ENCODE measurements at places on chromosomes 16 and 17.

GRCh38 chr17:50575581-50576210 lies 15.2 kb downstream of the CACNA1G start:
- no peak for DNase-seq

- peak; percentile 96 for DNase-seq
Measured at GRCh38 chr17:48388955-48389743, 40.9 kb downstream of the SKAP1 start.

DNA sequence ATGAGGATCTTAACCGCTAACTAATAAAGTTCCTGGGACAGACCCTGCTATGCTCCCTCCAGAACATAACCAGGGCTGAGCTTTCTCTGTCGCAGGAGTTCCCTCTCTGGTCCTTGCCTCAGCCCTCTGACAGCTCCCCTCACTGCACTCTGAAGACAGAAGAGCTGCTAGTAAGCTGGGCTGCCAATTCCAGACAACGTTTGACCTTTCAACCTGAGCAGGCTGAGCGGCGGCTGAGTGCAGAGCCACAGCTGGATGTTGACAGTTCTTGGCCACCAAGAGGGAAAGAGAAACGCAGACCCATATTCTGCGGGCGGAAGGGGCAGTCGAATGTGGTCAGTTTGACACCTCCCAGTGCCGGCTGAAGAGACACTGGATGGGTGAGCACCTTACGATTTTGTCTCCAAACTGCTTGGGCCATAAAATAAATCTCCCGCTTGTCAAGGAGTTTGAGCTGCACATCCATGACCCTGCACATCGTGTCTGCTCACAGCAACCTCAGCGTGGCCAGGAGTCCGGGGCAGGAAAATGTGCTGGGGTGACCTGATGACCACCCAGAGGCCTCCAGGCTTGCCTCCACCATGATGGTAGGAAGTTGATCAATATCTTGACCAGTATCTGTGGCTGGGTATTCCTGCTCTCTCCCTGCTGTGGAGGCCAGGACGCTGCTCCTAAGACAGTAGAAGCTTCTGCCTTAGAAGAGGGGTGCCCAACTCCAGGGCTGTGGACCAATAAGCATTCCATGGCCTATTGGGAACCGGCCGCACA lies 209.2 kb downstream of the PARN start:
- DNase-seq: no peak

- no peak for DNase-seq
Measured at GRCh38 chr17:78401246-78401645, 22.8 kb downstream of the PGS1 start.

- DNase-seq: no peak
Measured at GRCh38 chr16:53219795-53220454, 165.1 kb downstream of the CHD9 start.

DNA sequence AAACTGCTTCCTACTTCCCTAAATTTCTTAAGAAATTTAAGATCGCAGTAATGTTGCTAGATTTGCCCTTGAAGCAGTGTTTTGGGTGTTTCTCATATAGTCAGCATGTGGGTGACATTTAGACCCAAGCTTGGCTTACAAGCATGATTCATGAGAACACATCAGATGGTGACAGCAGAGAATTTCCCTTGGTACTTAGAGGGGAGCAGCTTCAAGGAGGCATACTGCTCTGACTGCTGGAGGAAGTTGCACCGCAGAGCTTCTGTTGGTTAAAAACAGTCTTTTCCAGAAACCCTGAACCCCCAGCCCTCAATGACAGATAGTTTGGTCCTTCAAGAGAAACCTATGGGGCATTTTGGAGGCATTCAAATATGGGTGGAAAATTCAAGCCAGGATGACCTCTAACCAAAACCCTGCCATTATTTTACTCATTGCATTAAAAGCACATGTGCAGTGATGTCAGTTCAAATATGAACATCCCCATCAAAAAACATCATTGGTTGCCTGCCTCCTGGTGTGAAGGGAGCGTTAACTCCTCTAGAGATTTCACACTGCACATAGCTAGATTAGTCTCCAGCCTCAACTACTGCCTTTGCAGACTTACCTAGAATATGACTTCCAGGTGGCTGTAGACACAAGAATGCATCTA lies 201.5 kb upstream of the CACNG5 start:
- no peak for DNase-seq

DNA sequence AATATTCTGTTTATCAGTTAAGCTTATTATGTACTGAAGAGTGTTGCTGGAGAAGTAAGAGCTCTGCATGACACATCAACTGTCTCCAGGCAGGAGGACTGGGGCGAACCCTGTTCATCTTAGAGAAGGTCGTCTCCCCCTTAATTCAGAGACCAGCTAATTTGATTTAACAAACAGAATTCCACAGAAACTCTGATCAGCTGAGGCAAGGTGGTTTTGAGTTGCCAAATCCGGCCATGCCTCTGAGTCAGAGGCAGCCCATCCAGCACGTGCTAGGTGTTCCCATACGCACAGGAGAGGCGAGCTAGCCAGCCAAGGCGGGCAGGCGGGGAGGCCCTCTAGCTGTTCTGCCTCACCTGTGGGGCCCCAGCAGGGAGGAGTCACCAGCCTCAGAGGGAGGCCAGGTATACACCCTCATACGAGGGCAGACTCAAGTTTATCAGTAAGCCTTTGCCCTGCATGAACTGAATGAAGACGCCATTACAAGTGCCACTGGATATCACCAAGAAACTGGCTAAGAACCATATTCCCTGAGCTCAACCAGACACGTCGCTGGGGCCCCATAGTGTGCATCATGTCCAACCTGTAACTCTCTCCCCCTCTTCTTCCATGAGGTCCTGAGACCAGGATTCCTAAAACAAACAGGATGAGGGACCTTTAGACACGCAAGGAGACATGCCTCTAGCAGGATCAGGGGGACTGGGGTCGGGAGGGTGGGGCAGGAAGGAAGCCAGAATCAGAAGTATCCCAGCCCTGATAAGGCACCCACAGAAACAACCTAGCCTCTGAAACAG lies 25.7 kb downstream of the STAT5A start:
- no peak for DNase-seq

DNA sequence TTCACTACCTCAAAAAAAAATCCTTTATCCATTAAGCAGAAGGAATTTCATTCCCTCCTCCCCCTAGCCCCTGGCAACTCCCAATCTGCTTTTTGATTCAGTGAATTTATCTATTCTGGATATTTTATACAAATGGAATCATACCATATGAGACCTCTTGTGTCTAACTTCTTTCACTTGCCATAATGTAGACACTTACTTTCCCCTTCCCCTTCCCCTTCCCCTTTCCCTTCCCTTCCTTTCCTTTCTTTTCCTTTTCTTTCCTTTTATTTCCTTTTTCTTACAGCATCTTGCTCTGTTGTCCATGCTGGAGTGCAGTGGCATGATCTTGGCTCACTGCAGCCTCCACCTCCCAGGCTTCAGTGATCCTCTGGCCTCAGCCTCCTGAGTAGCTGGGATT lies 50.5 kb downstream of the PSMD12 start:
- DNase-seq: no peak

- DNase-seq: no peak
Measured at GRCh38 chr17:78281249-78281845, 49.9 kb downstream of the TMEM235 start.

DNA sequence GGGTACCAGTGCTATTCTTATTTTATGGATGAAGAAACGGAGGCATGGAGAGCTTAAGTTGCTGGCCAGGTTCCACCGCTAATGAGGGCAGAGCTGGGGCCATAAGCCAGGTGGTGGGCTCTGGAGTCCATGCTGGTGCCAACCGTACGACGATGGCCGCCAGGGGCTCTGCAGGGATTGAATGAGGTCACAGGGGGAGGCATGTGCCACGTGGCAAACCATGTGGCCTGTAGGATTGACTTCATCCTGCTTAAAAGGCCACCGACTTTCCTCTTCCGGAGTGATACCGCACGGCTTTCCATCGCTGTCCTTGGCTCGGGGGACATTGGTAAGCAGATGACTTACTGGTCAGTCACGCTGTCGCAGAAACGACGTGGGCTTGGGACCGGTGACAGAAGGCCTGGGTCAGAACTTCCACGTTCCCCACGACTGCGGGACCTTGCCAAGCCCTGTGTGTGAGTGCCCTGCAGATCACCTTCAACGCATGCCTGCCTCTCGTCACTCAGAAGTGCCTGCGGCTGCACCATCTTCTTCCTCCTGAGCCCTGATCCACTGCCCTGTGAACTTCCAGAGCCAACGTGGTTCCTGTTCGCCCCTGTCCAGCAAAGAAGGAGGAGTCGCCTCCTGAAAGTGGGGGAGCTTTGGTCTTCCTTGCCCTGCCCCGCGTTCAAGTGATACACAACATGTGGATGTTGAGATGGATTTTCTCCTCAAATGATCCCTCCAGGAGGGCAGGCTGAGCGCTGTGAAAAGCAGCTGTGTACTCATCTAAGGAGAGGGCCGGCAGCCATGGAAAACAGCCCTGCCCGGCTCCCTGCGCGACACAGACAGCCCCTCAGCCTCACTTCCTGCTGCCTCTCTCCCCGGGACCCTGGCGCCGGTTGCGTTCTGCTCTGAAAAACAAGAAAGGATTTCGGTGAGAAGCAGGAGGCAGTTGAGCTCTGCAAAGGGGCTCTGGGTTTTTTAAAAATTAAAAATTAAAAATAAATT lies 176.7 kb downstream of the C16orf95 start:
- DNase-seq: no peak

DNA sequence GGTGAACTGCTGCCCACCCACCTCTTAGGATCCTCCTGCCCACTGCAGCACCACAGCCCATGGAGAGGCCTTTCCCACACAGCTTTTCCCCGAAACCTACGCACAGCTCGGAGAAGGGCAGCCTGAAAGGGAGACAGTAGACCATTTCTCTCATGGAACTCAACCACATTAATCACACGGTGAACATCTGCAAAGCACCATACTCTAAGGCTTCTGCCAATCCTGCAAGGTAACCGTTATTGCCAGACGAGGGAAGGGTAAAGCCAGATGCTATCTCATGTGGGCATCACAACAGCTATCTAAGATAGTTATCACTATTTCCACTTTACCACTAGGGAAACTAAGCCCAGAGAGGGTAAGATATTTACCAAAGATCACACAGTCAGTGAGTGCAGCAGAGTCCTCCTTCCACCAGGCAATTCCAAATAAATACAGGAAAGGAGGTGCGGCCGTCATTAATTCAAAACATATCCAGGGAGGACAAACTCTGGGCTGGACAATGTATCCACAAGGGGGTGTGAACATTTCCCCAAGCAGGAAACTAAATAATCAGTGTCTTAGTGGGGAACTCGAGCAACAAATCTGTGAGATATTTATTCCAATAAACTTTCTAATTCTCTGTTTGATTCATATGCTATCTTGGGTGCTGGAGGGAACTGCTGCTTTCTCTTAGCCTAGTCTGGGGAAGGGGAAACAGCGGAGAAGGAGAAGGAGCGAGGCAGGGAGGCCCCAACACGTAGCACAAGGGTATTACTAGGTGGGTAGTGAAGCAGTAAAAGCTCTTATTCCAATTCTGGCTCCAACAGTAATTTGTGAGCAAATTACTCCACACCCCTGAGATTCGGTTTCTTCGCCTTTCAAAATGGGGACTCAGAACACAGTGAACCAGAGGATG lies 723 bp downstream of the TMEM186 start:
- no peak for DNase-seq

DNA sequence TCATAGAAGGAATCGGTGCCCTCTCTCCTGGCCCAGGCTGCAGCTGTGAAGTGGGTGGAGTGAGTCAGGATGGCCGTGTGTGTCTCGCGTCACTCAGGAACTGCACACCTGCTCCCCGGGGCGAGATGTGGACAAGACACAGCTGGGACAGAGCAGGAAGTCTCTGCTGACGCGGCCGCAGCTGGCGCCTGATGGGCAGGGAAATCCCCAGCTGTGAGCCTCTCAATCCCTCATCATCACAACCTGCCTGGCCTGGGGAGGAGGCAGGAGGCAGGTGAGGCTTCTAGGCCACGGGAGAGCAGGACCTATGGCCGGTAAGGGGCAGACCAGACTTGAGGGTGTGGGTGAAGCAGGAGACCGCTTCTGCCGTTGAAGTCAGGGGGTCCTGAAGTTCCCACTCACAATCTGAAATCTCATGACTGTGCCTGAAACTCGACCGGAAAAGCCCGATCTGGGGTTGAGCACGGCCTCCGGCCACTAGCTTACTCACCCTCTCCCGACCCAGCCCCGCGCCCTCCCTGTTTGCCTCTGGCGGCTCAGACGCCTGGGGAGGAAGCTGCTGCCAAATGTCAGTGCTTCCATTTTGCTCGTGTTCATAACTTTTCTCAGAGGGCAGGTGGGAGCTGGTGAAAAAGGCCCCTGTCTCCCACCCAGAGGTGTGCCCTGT lies 1.1 kb upstream of the TRPV3 start:
- no peak for DNase-seq

DNA sequence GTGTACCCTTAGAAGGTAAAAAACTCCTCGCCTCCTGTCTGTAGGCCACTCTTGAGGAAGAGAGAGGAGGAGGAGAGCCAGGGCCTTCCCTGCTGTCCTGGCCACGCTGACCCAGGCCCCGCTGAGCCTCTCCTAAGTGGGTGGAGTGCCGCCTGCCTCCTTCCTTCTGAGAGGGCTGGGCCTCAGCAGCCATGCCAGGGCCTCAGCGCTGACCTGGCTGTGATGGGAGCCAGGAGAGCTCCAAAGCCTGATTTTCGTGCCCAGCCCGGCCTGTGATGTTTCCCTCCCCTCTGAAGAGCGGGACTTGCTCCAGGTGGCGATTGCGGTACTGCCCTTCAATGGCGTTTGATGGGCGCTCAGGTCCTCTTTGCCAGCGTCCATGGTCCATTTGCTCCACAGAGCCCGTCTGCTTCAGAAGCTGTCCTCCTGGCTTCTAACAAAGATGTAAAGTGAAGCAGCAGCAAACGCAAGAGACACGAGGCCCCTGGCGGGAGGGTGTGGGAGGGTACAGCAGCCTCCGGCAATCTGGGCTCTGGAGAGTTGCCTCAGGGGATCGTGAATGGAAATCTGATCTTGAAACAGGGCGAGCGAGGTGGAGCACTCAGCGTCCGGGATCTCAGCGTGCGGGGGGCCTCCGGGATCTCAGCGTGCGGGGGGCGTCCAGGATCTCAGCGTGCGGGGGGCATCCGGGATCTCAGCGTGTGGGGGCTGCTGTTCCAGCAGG lies 93.5 kb downstream of the NPIPB11 start:
- peak; percentile 56 for DNase-seq

GRCh38 chr17:65901394-65901793 lies 290.5 kb downstream of the CEP112 start:
- peak; percentile 70 for DNase-seq

DNA sequence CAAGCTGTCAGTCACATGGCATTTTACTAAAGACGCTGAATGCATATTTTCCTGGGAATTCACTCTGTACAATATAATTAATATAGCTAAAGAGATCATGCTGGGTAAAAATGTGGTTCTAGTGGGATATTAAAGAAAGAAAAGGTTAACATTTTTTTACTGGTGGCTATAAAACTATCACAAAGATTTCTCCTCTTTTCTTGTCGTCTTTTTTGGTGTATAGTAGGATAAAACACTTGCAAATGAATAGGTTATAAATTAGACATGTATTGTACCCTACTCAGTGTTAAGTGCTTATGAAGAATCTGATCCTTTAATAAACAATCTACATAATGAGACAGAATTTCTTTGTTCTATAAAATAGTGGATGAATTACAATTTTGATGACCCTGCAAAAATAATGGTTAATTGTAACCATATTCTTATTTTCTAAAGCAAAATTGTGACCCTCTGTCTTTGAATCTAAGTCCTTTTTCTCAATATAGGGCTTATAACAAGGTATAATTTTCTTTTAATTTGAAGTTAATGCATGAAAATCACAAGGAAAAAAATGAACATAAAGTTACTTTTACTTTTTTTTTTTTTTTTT lies 1540.4 kb upstream of the GOT2 start:
- DNase-seq: no peak

GRCh38 chr17:77749989-77750388 lies 208.5 kb upstream of the TNRC6C start:
- no peak for DNase-seq

GRCh38 chr16:61892531-61892930 lies 143.7 kb downstream of the CDH8 start:
- DNase-seq: no peak

Measured in brain (organoid and tissue), 16 donors.